Urothelium cell line (cell line): ENCODE measurements at places on chromosomes 6 and 20.

DNA sequence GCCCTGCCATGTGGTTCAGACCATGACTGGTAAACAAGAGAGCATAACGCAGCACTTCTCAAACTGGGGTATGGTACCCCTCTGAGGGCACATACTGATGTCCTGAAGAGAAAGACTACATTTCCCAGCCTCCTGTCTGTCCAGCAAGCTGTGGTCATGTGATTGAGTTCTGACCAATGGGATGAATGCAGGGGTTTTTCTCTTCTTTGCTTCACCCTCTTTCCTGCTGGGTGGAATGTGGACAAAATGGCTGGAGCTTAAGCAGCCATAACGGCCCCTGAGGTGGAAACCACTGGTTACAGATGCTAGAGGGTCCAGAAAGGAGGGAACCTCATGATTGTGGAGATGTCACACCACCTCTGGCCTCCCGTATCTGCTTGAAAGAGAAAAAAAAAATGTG, 19.4 kb upstream of the KCNB1 start:
- DNase-seq, result peak; percentile 44

DNA sequence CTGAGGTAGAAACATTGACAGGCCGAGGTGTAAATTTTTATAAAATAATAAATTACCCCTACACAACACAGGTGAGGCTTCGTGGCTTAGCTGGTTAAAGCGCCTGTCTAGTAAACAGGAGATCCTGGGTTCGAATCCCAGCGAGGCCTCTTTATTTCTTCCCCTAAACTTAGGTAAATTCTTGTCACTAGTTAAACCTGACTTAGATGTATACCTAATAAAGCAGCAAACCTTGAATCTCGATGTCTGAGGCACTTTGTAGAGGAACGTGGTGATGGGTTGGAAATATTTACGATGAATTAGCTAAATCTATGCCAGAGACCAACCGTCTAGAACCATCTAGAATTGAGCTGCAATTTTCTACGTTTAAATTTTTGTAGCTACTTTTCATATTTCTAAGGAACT, 185.6 kb downstream of the OR2B2 start:
- no peak for DNase-seq

- DNase-seq, result no peak
Observed at GRCh38 chr6:41014780-41015179, 24.2 kb downstream of the UNC5CL start.

DNA sequence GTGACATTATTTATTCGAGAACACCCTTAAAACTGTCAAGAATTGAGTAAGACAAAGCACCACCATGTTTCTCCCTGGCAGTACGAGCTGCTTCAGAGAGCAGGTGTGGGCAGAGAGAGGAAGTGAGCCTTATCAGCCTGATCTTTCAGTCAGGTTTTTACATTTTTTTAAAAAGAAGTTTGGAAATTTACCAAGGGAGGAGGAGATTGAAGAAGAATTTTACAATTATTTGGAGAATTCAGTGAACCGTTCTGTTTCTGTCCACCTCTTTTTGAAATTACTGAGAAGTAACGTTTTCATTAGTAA, 75.5 kb downstream of the ZDHHC14 start:
- DNase-seq, result no peak

GRCh38 chr20:48681201-48681872, 146.5 kb downstream of the PREX1 start:
- DNase-seq, result no peak

- no peak for DNase-seq
Observed at GRCh38 chr6:10151144-10151915, 263.5 kb downstream of the TFAP2A start.

GRCh38 chr6:18362058-18362561, 25.0 kb upstream of the RNF144B start:
- no peak for DNase-seq

- peak; percentile 90 for DNase-seq
Observed at GRCh38 chr20:51014797-51015722, 7.8 kb downstream of the KCNG1 start.

DNA sequence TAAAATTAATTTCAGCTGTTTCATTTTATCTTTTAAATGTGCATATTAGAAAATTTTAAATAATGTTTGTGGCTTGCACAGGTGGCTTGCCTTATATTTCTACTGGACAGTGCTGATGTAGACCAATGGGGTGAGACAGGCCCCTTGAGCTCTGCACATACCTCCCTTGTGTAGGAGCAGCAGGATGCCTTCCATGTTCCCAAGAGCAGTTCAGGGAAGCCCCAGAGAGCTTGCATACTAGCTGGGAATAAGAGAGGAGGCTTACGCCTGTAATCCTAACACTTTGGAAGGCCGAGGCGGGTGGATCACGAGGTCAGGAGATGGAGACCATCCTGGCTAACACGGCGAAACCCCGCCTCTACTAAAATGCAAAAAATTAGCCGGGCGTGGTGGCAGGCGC, 61.4 kb downstream of the RFPL4B start:
- DNase-seq, result no peak
